ENCODE measurements at places on chromosomes 1 and 21.
A peak's percentile ranks its signal among the peaks of the same experiment; 100 is the strongest.

DNA sequence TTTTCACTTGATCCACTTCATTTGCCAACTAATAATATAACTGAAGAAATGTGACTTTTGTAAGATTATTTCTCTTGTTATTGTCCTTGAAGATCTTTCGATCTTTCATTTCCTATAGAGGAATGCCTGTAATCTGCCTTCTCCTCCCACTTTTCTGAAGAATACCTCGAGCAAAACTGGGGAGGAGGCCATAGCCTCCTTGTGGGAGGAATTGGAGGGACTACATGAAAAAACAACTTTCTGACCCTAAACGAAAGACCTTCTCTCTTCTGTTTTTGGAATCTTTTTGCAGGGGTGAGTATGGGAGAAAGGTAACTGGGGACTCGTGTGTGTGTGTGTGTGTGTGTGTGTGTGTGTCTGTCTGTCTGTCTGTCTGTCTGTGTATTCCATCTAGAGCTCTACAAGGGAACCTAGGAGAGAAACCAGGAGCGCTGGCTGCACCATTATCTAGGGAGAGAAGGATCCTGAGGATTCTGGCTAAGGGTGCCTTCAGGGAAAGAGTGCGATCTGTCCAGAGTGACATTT, 32.4 kb upstream of the MAB21L3 start:
- DNase-seq = no peak

- DNase-seq = no peak
Observed at GRCh38 chr1:7852804-7853683, at the start of gene UTS2. TSS of gene UTS2 (minus strand) at chr1:7853065. CDS start at chr1:7853003, 62 bp downstream.

DNA sequence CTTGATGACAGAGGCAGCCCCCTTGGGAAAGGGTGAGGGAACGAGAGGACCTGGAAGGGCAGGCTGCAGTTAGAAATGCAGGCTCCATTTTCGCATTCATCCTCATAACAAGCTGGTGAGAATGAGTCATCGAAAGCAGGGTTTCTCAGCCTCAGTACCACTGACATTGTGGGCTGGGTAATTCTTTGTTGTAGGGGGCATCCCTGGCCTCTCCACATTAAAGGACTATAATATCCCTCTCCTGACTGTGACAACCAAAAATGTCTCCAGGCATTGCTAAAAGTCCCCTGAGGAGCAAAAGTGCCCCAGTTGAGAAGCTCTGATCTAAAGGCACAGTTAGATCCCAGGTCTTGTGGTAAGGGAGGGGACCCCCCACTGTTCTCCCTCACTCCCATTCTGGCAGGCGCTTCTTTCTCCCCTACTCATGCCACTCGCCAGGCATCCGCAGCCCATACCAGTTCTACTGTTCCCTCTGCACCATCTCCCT, 20.4 kb downstream of the KCNN3 start:
- DNase-seq = peak; percentile 44

DNA sequence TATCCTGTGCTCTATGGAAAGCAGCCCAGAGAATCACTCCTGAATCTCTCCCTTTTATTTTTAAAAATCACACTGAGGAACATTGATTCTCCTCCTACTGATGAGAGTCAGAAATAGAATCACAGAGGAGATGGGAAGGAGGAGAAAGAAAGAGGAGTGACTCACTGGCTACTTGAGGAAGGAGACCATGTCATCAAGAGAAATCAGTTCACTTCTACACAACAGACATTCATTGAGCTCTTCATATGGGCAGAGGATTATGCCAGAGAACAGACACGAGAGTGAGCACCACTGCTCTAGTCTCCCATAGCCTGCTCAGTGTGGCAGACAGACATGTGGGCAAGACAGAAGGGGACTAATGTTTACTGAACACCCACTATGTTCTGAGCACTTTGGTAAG, 44.2 kb downstream of the RAB3B start:
- no peak for DNase-seq

GRCh38 chr1:206863266-206863665, 2.2 kb upstream of the IL20 start:
- no peak for DNase-seq

DNA sequence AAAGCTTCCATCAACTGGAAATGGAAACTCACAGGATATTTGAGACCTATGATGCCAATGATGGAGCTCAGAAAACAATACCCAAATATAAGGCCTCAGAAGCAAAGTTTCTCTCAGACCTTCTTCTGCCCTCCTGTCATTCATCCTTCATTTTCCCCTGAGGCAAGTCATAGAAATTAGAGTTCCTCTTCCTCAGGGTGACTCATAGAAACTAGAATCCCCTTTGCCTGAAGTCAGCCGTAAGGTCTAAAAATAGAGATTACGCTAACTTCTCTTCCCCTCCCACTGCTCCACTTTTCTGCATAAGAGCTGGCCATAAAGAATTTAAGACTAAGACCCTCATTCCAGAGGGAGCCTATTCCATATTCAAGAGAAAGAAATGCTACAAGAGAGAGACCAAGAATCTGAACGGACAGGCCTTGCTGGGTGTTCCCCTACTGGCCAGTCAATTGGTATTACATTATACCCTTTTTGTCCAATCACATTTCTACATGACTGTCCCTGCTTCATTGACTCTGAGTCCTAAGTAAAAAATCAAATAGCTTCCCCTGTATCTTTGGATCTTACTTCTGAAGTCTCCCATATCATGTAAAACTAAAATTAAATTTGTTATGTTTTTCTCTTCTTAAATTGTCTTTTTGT, 994.9 kb downstream of the ADGRL2 start:
- DNase-seq = no peak

DNA sequence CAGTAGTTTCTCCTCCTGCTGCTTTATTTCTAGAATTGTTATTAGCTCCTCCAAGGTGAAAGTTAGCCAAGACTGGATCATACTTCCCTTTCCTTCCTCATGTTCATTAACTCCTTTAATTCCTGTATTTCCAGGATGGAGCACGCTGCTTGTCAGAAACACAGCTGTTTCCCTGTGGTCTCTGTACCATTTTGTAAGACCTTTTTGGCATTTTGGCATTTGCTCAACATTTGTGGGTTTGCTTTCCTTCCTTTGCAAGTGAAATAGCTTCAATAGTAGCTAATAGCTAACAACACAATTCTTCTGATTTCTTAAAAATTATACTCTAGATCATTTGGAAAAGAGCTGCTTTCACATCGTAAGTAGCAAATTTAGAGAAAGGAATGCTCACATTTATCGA, 44.3 kb upstream of the HPDL start:
- no peak for DNase-seq

- no peak for DNase-seq
Observed at GRCh38 chr1:231958448-231958847, 331.9 kb downstream of the DISC1 start.

DNA sequence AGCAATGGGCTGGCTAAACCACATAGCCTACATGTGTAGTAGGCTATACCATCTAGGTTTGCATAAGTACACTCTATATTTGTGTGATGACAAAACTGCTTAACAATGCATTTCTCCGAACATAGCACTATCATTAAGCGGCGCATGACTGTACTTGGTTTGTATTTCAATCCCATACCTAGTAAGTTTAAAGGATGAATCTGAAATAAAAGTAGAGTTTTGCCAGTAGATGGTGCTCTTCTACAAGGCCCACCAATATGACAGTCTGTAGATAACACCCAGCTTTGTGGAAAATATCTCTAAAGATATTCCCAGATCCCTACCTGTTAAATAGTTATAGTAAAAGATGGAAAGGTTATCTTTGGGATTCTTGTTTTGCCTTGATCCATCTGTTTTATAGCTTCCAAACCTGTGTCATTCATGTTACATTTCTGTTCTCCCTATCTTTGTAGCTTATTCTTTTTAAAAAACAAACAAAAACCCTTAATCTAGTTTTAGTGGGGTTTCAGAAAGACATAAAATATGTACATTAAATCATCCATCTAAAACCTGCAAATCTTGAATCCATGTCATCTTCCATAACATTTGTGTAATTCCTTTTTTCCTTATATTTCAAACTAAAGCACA, 33.9 kb upstream of the ASPM start:
- DNase-seq = no peak

DNA sequence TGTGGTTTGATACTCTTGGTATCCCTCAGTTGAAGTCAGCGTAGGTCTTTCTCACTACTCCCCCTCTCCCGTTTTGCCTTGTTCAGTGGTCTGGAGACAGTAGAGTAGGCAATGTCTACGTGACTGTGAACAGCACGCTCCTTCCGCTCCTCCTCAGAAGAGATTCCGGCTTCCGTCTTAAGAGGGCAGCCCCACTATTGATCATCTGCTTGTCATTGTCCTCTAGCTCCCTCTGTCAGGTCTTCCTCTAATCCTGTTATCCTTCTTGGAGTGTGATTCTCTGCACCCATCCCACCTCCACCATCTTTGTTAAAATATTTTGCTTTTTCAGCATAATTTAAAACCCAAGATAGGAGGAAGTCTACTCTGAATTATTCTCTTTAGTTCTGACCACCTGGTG, 129.9 kb upstream of the KCNK2 start:
- no peak for DNase-seq

- no peak for DNase-seq
Observed at GRCh38 chr1:201816309-201816854, 12.6 kb upstream of the IPO9 start.

GRCh38 chr1:24384251-24385090, 29.1 kb downstream of the STPG1 start:
- peak; percentile 59 for DNase-seq

DNA sequence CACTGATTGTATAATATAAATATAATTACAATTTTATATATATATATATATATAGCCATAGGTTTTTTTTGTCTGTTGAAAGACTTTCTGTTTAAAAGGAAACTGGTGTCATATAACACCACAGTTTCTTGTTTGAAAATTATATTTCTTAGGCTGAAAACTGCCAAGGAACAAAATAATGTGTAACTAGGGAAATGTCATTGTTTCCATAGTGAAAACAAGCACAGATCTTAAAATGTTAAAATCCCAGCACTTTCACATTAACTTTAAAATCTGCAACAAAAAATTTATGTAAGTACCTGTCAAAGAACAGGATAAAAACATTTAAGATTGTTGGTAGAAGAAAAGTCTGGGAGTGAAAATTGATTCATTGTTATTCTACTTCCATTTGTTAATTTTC, 104.2 kb downstream of the ATP6V1G3 start:
- no peak for DNase-seq

- no peak for DNase-seq
Observed at GRCh38 chr1:9167638-9168037, 38.7 kb upstream of the GPR157 start.

- no peak for DNase-seq
Observed at GRCh38 chr21:26453267-26453666, 119.8 kb downstream of the CYYR1 start.
